CD8-positive, alpha-beta memory T cell (primary cell): ENCODE measurements at places on chromosomes 6 and 20. TPM values are rescaled to one million over a fixed set of nuclear protein-coding genes. Genes with fewer than 3 reads are reported as not detected.

Gene GTPBP2
- total RNA-seq, result 44.2 TPM

Gene FOXA2
- not detected for total RNA-seq

Gene HLA-DRB1
- total RNA-seq, result 26.1 TPM

Gene CLPSL2
- not detected for total RNA-seq

Gene PLG
- total RNA-seq, result 0.33 TPM
